ENCODE measurements at places on chromosomes 12 and 14.
A peak's percentile ranks its signal among the peaks of the same experiment; 100 is the strongest.

GRCh38 chr14:90017371-90017770 is 44.4 kb upstream of the KCNK13 start:
- DNase-seq = no peak

DNA sequence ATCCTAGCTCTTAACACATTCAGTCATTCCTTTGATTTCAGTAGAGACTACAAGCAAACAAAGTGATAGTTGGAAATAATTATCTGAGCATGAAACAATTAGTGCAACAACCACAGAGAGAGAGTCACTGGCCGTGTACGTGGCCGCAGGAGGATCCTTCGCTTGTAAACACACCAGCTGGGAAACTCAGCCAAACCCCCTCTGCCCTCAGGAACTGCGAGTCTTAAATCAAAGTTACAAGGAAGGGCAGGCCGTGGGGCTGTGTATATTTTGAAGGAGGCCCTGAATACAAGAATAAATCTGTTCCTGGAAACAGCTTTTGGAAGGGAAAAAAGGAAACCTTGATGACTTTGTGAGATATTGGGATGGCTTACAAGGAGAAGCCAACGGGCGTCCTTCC is 164.5 kb downstream of the ANO2 start:
- no peak for DNase-seq

- DNase-seq = no peak
Observed at GRCh38 chr12:132710043-132710404, 618 bp upstream of the PGAM5 start.

- no peak for DNase-seq
Observed at GRCh38 chr12:45235087-45236025, 19.5 kb downstream of the ANO6 start.

GRCh38 chr12:109670731-109671130 is 42.9 kb upstream of the FAM222A start:
- no peak for DNase-seq

GRCh38 chr12:121065345-121065744 is 26.3 kb upstream of the OASL start:
- no peak for DNase-seq

DNA sequence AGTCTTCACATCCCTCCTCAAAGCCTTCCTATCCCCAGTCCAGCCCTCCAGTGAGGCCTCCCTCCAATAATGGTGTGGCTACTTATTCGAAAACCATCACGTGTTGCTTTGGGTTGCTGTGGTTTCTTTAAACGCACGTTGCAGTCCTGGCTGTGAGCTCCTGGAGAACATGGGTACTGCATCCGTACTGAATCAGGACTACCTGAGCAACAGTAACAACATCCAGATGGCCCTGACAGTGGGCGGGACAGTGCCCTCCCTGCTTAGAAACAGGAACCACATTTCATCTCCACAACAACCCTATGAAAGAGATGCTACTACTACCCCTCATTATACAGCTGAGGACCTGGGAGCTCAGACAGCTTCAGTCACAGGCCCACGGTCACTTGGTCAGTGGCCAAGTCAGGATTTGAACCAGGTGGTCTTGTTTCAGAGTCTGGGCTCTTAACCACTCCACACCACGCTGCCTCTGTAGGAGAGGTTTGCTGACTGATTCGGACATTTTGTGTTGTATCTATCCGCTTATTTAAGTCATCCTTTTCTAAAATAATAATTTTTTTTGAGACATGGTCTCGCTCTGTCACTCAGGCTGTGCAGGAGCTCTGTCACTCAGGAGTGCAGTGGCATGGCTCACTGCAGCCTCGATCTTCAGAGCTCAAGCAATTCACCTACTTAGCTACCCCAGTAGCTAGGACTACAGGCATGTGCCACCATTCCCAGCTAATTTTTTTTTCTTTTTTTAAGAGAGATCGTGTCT is 104.8 kb downstream of the DPF3 start:
- no peak for DNase-seq

- no peak for DNase-seq
Observed at GRCh38 chr12:116662612-116663144, 75.2 kb downstream of the SPRING1 start.

GRCh38 chr12:95384785-95385184 is 89.2 kb upstream of the METAP2 start:
- DNase-seq = no peak

DNA sequence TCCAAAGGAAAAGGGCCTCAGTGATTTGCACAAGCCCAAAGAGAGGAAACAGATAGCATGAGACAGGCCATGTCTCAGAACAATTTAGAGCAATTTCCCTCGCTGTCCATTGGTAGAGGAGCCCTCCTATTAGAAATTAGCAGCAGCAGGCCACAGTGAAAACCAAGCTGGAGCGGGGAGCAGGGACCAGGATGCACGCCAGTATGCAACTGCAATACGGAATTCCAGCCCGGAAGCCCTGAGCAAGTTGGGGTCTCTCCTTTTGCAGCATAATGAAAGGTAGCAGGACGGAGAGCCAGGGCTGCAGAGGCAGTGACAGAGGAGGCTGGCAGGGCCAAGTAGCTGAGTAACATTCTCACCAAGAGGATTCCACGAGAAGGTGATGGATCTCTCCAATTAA is 84.9 kb upstream of the CLMN start:
- DNase-seq = no peak

- no peak for DNase-seq
Observed at GRCh38 chr12:131882804-131883520, 11.5 kb upstream of the ULK1 start.

DNA sequence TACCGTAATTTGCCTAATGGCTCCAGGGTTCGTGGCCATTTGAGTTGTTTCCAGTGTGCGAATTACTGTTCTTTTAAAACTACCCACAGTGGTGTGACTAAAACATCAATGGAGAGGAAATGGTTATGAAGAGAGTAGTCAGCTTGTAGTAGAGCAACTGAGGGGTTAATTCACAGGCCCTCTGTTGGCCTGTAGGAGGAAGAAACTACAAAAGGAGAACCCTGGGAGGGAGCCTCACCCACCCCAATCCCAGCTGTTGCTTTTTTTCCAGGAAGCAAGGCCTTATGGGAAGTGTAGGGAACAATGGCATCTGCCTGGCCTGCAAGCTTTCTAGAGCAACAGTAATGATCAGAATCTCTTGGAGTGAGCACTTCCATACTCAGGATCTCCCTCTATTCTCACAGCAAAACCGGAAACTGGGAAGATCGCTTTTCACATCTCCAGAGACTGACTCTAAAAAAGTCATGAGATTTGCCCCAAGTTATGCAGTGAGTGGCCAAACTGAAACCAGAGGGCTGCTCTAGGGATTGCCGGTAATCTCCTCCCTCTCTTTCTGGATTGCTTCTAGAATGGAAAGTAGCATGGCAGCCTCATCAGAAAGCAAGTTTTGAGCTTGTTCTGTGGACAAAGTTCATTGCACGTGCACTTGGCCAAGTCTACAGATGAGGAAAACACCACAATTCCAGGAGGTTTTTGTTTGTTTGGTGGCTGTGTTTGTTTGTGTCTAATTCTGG is 125.3 kb upstream of the PWP1 start:
- DNase-seq = no peak

- DNase-seq = no peak
Observed at GRCh38 chr14:98138666-98139065, 1133.3 kb downstream of the BCL11B start.

- no peak for DNase-seq
Observed at GRCh38 chr14:21039585-21040369, 2.4 kb upstream of the RNASE7 start.

- no peak for DNase-seq
Observed at GRCh38 chr14:101823511-101824120, 62.1 kb downstream of the PPP2R5C start.

GRCh38 chr14:78933166-78933565 is 763.0 kb downstream of the NRXN3 start:
- no peak for DNase-seq

DNA sequence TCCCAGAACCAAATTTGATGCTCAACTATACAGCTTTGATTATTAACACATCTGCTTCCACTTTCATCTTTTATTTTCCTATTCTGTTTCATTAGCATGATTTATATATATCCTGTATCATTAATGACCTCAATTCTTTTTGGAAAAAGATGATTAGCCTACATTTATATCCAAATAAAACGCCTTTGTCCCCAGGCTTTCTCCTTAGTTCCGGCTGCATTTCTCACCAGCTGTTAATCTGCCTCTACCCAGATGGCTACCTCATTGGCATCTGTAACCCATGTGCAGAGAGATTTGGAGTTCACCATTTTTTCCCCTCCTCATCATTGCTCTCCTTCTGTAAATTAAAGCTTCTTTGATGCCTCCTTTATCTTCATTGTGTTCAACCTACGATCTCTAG is 336.8 kb upstream of the RGS6 start:
- DNase-seq = no peak

GRCh38 chr14:30614155-30614554 is 8.0 kb upstream of the SCFD1 start:
- DNase-seq = no peak

- DNase-seq = no peak
Observed at GRCh38 chr12:50101663-50102062, 2.1 kb upstream of the GPD1 start.

DNA sequence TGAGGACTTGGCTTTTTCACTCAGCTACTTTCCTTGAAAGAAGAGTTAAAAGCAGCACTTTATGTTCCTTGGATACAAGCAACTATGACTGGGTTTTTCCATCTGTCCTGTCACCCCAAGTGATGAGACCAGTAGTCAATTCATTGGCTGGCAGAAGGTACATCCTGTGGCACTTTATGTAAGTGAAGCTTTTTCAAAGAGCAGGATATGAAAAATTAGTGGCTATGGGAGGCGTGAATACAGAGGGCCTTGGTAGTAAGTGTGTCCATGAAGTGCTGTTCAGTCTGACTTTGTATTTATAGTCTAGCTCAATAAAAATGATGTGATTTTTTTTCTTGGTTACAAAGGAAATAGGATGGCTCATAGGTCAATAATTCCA is 68.8 kb downstream of the DRAM1 start:
- DNase-seq = no peak

DNA sequence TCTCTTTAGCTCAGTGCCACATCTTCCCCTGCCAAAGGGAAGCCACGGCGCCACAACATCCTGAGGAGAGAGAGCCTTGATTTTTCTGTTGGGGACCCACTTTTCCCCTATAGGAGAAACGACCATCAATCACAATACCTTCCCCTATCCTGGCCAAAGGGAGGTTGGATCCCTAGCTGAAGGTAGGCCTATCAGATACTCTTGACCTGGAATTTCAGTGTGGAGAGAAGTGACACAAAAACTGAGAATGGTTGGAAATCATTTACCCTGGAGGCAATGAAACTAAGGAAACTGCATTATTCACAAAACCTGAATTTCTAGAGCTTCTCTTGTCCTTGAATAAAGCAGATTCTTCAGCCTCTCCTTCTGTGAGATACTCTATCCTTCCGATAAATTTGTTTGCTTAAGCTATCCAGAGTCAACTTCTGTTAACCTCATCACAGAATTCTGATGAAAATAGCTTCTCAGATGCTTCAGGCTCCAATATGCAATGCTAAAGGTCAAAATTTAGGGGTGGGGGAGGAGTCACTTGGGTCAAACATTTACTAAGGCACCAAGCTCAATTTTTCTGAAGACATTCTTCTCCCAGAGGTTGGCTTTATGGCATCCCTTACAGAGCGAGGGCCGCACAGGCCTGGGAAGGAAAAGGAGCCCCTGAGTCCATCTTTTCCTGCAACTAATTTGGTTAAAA is 27.0 kb upstream of the DUSP6 start:
- no peak for DNase-seq

DNA sequence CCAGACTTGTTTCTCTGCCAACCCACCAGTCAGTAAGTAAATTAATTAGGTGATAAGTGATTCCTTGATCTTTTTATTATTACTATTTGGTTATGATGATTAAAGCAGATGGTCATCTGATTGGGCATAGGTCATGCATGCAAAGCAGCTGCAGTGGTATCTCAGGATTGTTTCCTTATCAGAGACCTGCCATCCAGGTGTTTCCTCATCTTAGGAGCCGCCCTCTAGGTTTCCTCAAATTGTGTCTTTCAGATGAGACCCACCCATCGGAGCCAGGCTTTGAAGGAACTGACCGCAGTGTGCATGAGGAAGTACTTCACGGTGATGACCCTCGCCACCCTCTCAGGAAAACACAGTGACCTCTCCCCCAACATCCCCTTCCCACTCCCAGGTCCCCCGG is 63.3 kb downstream of the ZFP36L1 start:
- DNase-seq = no peak

DNA sequence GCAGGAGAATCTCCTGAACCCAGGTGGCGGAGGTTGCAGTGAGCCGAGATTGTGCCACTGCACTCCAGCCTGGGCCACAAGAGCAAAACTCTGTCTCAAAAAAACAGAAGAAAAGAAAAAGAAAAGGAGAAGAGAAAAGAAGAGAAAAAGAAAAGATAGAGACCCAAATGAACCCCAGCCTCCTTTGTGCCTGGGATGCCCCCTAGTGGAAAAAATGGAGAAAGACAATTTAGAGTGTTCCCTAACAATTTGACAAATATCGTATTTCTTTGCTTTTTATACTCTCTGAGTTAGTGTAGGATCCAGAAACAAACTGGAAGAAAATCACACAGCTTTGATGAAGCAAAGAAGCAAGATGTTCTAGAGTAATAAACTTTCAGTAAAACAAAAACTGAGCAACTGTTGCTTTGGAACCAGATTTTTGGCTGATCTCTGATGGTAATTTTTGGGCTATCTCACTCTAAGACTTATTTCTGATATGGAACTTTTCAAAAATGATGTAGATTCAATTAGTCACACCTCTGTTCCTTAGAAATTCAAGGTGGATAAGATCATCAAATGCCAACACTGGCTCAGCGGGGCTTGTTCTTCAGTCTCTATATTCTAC is 18.6 kb upstream of the PRKAB1 start:
- no peak for DNase-seq

DNA sequence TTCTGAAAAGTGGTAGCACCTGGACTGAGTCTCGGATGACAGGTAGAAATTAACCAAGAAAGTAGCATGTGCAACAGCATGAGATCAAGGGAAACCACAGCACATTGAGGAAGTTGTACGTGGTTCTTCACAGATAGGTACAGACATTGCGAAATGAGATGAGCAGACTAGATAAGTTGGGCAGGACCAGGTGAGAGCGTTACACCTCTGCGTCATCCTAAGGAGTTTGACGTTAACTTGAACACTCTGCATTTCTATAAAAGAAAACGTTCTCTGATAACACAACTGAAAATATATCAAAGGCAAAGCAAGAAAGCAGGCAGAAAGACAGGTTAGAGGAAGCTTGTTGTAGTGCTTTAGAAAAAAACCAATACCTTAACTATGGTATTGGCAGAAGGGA is 98.5 kb upstream of the RASSF8 start:
- DNase-seq = no peak

GRCh38 chr12:94147991-94148738 is at the start of gene PLXNC1:
PLXNC1 (plus strand) TSS chr12:94148577; CDS start chr12:94148972, 395 bp downstream.
- DNase-seq = no peak

GRCh38 chr12:113067987-113068935 is 11.7 kb downstream of the DTX1 start:
- DNase-seq = no peak

- peak; percentile 76 for DNase-seq
Observed at GRCh38 chr12:104742551-104743201, 215.4 kb downstream of the SLC41A2 start.
